Vein endothelial cell (primary cell): ENCODE measurements at places on chromosomes 11 and 22. TPM values are rescaled to one million over a fixed set of nuclear protein-coding genes. Genes with fewer than 3 reads are reported as not detected.

Gene LRRC10B
- not detected in 2 replicates for total RNA-seq

Gene APOBEC3G
- total RNA-seq: 4.1 and 4.6 TPM in 2 replicates

Gene CLTCL1
- 3.9 and 4.2 TPM in 2 replicates for total RNA-seq

Gene ROBO4
- 505 and 745 TPM in 2 replicates for total RNA-seq

Gene OR5P2
- 0.33 TPM in 1 of 2 replicates, not detected in the other for total RNA-seq

Gene KDM4E
- total RNA-seq: not detected in 2 replicates

Gene MAP6
- under 0.01 and 0.48 TPM in 2 replicates for total RNA-seq

Gene CRYAB
- 0.65 and 1.6 TPM in 2 replicates for total RNA-seq
